Immature natural killer cell (primary cell): ENCODE measurements at places on chromosomes 2 and 18. TPM values are rescaled to one million over a fixed set of nuclear protein-coding genes. Genes with fewer than 3 reads are reported as not detected.

Gene EPB41L3
- polyA plus RNA-seq, result not detected

Gene EPG5
- 6.5 TPM for polyA plus RNA-seq

Gene STARD6
- polyA plus RNA-seq, result not detected

GRCh38 chr2:46339676-46340459, 42.7 kb downstream of the EPAS1 start:
- no peak for DNase-seq

- no peak for DNase-seq
These were observed 41.5 kb upstream of the MC4R start for GRCh38 chr18:60413944-60414547.

- no peak for DNase-seq
These were observed 29.5 kb downstream of the STK39 start for GRCh38 chr2:168217920-168218319.

DNA sequence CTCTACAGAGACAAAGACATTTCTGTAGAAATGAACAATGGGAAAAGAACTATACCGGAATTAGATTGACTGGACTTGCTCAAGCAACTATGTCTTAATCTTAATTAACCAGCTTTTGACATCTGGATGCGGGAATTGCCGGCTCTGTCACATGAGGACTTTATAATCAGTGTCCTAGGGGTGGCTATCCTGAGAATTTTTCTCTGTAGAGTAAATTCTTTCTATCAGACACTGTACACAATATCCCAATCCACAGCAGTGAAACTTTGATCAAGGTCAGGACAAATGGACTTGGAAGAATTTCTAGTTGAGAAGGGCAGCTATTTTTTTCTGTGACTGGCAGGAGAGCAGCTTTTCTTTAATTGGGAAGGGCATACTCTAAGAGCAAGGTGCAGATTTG, 322.1 kb downstream of the HRH4 start:
- no peak for DNase-seq

DNA sequence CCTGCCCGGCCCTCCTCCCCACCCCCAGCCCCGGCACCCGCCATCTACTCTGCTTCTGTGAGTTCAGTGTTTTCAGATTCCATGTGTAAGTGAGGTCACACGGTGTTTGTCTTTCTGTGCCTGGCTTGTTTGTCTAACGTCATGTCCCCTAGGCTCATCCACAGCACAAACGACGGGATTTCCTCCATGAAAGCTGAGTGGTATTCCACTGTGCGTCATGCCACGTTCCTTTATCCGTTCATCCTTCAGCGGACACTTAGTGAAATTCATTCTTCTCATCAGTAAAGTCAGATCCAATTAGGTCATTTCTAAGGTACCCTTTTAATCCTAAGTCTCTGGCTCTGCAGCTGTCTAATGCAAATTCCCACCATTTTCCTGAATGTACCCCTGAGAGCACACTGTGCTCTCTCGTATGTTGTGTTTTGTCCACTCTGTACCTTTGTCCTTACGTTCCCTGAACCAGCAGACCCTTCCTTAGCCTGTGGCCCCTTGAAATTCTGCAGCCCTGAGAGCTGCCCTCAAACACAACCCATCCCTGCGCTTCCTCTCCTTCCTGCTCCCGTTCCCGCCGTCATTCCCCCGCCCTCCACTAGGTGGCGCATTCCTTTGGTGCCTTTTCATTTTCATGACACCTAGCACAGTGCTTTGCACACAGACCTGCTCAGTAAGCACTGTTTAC, 44.1 kb downstream of the TRAPPC12 start:
- peak; percentile 55 for DNase-seq

DNA sequence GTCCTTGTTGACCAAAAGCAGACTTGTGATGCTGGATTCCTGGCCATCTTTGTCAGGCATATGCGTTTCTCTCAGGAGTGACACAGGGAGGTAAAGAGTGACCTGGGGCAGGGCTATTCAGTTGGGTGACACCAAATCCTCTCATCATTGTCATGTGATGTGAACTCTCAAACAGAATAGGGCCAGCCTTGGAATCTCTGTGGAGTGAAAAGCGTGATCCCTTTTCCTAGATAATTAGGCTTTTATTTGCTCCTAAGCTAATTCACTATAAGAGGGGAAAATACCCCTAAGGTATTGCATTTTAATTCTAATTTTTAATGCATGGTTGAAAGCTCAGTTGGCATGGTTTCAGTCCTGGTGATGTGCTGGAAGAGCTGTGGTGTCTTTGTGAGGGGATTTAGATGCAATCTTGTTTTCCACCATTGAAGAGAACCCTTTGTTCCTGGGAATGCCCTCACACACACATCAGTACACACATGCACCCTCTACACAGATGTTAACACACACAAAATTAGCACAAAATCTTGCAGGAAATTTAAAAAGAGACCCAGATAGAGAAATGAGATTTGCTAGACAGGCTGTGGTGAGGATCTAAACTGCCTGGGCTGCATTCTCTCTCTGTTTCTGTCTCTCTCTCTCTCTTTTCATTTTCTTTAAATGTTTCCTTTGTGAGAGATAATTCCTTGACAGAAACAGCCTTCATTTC, 349.9 kb downstream of the TSN start:
- DNase-seq, result no peak

DNA sequence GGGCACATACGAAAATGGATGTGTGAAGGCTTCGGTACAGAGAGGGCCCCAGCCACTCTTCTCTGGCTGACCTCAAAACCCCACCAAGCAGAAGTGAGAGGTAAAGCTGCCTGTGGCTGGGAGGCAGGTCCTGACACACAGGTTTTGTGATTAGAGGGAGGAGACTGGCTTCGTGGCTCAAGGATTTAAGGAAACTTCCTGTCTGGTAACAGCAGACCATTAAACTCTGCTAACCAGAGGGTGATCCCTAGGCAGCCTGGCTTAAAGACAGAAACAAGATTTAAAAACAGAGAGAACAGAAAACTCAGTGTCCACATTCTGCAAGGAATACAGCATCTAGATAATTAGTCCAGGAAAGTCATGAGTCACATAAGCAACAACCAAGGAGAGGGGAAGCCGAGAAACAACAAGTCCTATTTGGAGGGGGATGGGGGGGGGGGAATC, 101.9 kb downstream of the NFATC1 start:
- no peak for DNase-seq

DNA sequence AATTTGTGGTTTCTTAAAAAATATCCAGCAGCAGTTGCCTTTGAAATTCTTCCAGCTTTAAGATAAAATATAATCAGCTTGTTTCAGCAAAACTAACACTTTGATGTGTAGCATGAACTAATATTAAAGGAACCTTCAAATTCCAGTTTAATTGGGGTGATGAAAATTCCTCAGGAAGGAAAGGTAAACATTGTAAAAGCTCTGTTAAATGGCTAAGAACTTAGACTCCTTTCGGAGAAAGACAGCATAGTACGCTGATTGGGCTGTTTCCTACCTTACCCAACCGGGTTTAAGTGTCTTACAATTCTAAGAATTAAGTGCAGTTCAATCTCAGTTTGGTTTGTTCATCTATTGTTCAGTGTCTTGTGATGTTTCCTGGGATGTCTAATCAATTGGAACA, 108.3 kb downstream of the CDH7 start:
- no peak for DNase-seq
